ENCODE measurements at places on chromosomes 11 and 22. TPM values are rescaled to one million over a fixed set of nuclear protein-coding genes. Genes with fewer than 3 reads are reported as not detected.

Gene SLC5A4
- not detected for polyA plus RNA-seq

Gene SCUBE1
- polyA plus RNA-seq: not detected

Gene CBX6
- 6.3 TPM for polyA plus RNA-seq

Gene KCNA4
- not detected for polyA plus RNA-seq

Gene NRIP3
- polyA plus RNA-seq: not detected

Gene IGHMBP2
- 4.4 TPM for polyA plus RNA-seq

Gene CCDC73
- polyA plus RNA-seq: not detected

Gene ABTB2
- 0.26 TPM for polyA plus RNA-seq

Gene VPREB3
- 1.3 TPM for polyA plus RNA-seq

Gene RIMBP3C
- polyA plus RNA-seq: 1.4 TPM

Gene GDPD4
- not detected for polyA plus RNA-seq

Gene MIOX
- not detected for polyA plus RNA-seq

Gene PRG3
- polyA plus RNA-seq: not detected

Gene IGSF9B
- polyA plus RNA-seq: 2.3 TPM

Gene PITPNB
- polyA plus RNA-seq: 66.0 TPM

Gene UBQLN3
- not detected for polyA plus RNA-seq

Gene C11orf86
- polyA plus RNA-seq: not detected

Gene SLC22A8
- polyA plus RNA-seq: not detected

Gene TBX1
- polyA plus RNA-seq: not detected

Gene CNIH2
- not detected for polyA plus RNA-seq

Gene GNAZ
- not detected for polyA plus RNA-seq

Gene C1QTNF5
- not detected for polyA plus RNA-seq

Gene SMTNL1
- 0.28 TPM for polyA plus RNA-seq

Gene DERL3
- not detected for polyA plus RNA-seq

Gene TMPRSS13
- polyA plus RNA-seq: 0.47 TPM

Gene TIGD3
- polyA plus RNA-seq: 0.75 TPM

Gene PIWIL4
- polyA plus RNA-seq: 0.59 TPM

Gene TTC28
- polyA plus RNA-seq: 2.1 TPM

Gene NPTXR
- 1.4 TPM for polyA plus RNA-seq

Gene RAB39A
- 0.10 TPM for polyA plus RNA-seq

Gene C22orf31
- polyA plus RNA-seq: not detected

Gene SLC7A4
- not detected for polyA plus RNA-seq

Gene MYO18B
- polyA plus RNA-seq: not detected

Gene MUC6
- polyA plus RNA-seq: not detected

Gene KLHL35
- 0.60 TPM for polyA plus RNA-seq

Gene LGR4
- 0.05 TPM for polyA plus RNA-seq

Gene ART1
- not detected for polyA plus RNA-seq

Gene DSCAML1
- not detected for polyA plus RNA-seq

Gene CYB5R2
- 0.13 TPM for polyA plus RNA-seq

Gene LBHD1
- polyA plus RNA-seq: 5.9 TPM

Gene ADM2
- polyA plus RNA-seq: 0.44 TPM

Gene ADAMTS15
- polyA plus RNA-seq: not detected

Gene FAM111A
- polyA plus RNA-seq: 32.0 TPM

Gene ZBED4
- polyA plus RNA-seq: 10.6 TPM

Gene OR8A1
- polyA plus RNA-seq: not detected

Gene FLRT1
- 0.05 TPM for polyA plus RNA-seq

Data from naive thymus-derived CD4-positive, alpha-beta T cell (primary cell).